ENCODE measurements at places on chromosomes 7 and 10.
A peak's percentile ranks its signal among the peaks of the same experiment; 100 is the strongest.

GRCh38 chr7:124059375-124059774 is 26.5 kb upstream of the TMEM229A start:
- no peak for DNase-seq

DNA sequence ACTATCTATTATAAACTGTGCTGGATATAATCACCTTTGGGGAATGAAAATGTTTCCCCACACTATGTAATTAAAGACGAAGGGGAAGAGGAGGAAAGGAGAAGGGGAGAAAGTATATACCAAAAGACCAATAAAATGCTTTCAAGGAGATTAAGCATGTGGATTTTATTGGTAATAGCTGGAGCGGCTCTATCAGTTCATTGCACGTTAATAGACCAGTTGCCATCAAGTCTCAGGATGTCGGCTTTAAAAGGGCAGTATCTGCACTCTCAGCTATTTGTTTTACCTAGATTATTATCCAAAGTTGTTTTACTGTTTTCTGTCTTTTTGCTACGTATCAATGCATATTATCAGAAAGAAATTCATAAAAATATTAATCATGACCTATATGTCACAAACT is 9.0 kb downstream of the ETV1 start:
- no peak for DNase-seq

GRCh38 chr7:86904949-86905834 is 154.3 kb downstream of the ELAPOR2 start:
- DNase-seq = no peak

DNA sequence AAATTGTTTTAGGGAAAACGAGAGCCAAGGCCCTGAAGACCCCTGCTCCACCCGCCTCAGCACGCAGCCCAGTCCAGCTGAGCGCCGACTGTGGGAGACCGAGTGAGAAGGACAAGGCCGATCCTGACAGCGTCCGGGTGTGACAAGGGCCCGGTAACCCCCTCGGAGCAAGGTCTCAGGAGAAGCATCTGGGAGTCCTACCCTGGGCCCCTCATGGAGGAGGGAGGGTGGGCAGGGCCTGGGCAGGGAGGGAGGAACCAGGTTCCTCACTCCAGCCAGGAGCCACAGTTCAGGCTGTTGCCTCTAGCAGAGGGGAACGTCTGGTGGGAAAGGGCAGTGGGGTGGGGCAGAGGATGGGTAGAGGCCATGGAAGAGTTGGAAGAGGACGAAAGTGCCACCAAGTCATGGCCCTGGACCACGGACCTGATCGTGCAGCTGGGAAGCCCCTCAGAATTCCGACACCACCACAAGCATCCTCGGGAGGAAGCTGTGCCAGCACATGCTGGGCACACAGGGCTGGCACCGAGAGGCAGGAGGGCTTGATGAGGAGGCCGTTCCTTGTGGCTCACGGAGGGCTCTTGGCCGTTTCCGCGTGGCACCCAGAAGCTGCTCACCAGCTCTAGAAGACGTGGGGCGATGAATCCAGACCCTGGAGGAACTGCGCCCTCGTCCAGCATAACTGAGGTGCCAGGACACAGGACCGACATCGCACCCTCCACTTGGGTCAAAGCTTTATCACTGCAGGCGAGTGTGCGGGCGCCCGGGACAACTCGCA is 2.2 kb upstream of the KNDC1 start:
- DNase-seq = no peak

DNA sequence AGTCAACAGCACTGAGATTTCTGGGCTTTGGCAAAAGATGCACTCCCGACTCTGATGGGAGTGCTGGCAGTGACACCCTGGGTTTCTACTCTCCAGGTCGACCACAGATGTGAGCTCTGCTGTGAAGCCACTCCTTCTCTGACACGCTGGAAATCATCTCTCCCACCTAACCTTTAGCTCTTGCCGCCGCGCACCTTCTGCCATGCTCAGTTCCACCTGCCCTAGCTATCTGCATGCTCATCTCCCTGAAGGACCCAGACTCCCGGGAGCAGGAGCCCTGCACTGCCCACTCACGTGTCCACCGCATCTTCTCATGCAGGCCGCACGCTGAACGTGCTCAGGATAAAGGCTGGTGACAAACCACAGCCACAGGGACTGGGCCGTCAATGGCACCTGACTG is 174.8 kb downstream of the TNS3 start:
- no peak for DNase-seq

GRCh38 chr10:49605216-49605938 is 4.7 kb upstream of the SLC18A3 start:
- no peak for DNase-seq

GRCh38 chr7:46226860-46227259 is 305.8 kb upstream of the IGFBP3 start:
- DNase-seq = no peak

- no peak for DNase-seq
Observed at GRCh38 chr7:35854311-35854710, 53.5 kb downstream of the SEPTIN7 start.

DNA sequence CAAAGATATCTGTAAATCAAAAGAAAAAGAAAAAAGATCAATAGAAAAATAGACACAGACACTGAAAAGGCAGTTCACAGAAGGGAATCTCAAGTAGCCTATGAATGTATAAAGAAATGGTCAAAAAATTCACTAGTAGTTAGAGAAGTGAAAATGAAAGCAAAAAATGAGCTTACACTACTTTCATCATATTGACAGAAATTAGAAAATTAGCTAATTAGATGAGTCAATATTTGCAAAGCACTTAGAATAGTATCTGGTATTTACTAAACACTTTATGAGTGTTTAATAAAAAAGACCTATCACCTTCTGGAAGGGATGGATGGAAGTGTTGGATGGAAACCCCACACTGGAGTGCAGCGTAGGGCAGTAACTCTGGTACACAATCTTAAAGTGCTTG is 1.7 kb upstream of the CFAP58 start:
- DNase-seq = peak; percentile 33

DNA sequence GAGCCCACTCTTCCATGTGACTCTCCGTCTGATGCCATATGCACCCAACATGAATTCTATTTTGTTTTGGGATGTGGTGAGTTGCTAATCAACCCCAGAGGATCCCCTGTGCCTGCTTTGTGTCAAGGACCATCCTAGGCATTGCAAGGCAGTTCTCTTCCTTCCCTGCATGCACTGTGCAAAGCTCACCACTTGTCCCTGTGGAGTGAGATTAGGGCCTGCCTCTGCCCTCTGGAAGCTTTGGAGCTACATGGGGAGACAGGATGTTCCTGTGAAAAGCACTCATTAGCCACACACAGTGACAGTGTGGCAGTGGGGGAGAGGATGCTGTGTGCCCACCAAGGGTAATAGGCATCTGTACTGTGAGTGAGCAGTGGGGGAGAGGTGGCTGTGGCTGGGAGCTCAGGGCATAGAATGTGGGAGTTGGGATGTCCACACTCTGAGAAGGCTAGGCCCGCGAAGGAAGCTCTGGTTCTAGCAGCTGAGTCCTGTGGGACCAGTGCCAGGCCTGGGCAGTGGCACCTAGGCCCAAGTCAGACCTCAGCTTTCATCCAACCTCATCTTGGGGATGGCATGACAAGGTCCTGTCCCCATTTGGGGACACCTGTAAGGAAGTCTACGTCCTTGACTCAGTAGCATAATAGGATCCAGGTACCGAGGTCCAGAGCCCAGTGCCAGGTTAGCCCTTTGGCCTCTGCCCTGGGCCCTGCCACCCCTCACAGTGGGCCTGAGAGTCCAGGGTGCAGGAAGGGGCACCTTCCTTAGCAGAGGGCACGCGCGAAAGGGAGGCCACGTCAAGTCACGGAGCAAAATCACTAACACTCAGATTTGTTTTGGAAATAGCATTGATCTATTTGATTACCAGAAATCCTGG is 6.6 kb downstream of the ADRA2A start:
- no peak for DNase-seq

- DNase-seq = no peak
Observed at GRCh38 chr10:71150796-71151195, 61.6 kb upstream of the UNC5B start.

- DNase-seq = no peak
Observed at GRCh38 chr7:44403775-44404174, 78.4 kb upstream of the CAMK2B start.

Measured in CD4-positive, alpha-beta T cell (primary cell).